Fibroblast of mammary gland (primary cell): ENCODE measurements at places on chromosomes 3 and 15.

DNA sequence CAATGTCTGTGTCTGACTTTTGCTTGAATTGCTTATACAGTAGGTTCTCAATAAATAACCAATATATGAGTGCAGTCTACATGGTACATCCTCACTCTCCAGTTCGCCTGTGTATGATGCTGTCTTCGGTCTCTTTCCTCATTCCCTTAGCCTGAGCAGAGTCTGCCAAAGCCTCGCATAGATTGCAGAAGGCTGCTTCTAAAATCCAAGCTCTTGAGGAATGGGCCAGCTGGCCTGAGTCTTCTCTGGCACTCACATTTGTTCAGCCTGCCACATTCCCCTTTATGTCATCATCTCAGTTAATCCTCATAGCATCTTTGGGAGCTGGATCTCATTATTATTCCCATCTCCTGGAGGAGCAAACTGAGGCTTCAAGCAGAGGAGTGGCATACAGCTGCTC lies 27.2 kb upstream of the ADAMTS7 start:
- DNase-seq: peak; percentile 14

GRCh38 chr15:69666921-69667811 lies 214.5 kb downstream of the RPLP1 start:
- DNase-seq: no peak

- DNase-seq: peak; percentile 92
Measured at GRCh38 chr3:45124352-45124751, 21.8 kb downstream of the CDCP1 start.

GRCh38 chr3:25448750-25449692 lies 21.0 kb downstream of the RARB start:
- peak; percentile 65 for DNase-seq

- no peak for DNase-seq
Measured at GRCh38 chr3:151644020-151644620, 89.6 kb upstream of the AADACL2 start.

DNA sequence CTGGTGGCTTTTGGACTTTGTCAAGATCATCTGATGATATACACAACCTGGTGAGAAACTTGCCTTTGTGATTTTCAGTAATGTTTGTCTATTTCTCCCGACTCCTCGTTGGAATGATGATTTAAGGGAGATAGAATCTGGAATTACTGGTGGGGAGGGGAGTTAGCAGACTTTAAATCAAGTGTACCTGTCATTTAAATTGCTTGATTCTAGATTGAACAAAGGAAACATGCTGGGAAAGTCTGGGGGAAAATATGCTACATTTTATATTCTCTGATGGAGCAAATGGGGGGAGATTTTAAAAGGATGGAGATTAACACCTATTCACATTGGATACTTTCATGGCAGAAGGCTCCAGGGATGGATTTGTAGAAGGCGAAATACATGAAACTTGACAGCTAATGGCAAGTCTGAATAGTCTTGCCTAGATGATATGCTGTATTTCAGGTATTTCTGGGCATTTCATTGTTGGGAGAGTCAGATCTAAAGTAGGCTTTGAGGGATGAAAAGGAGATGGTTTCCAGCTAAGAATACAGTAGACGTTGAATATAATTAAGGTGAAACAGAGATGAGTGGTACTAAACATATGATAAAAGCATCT lies 189.1 kb upstream of the PDZRN3 start:
- no peak for DNase-seq

- DNase-seq: peak; percentile 21
Measured at GRCh38 chr3:176964661-176965060, 232.6 kb downstream of the TBL1XR1 start.

- no peak for DNase-seq
Measured at GRCh38 chr15:69893086-69893485, 204.6 kb downstream of the TLE3 start.

DNA sequence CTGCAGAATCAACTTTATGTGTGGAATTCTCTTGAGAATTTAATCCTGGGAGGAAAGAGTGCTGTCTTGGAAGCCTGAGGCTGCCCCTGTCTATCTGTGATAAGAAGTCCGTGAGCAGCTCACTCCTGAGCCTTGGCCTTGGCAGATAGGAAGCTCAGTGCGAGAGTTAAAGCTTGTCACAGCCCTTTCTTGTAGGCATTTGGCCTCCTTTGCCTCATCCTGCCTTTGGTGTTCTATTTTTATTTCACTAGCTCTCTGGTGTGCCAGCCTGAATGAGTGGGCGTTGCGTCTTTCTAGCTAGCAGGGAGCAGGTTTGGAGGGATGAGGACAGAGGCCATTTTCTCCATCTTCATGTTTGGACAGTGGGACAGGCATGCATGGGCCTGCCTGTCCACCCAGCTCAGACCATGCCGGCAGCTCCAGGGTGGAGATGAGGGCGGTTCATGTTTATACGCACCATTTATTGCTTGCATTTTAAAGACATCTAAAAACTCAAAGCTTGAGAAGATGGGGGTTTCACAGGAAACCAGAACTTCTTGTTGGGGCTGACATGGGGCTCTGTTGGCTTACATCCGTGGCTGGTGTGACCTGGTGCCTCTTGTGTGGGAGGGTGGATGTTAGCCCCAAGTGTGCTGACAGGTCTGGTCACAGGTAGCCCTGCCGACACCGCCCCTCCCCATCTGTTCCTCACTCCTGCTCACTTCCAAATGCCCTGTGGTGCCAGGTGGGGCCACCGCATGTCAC lies 29.8 kb downstream of the IRAK2 start:
- DNase-seq: no peak

DNA sequence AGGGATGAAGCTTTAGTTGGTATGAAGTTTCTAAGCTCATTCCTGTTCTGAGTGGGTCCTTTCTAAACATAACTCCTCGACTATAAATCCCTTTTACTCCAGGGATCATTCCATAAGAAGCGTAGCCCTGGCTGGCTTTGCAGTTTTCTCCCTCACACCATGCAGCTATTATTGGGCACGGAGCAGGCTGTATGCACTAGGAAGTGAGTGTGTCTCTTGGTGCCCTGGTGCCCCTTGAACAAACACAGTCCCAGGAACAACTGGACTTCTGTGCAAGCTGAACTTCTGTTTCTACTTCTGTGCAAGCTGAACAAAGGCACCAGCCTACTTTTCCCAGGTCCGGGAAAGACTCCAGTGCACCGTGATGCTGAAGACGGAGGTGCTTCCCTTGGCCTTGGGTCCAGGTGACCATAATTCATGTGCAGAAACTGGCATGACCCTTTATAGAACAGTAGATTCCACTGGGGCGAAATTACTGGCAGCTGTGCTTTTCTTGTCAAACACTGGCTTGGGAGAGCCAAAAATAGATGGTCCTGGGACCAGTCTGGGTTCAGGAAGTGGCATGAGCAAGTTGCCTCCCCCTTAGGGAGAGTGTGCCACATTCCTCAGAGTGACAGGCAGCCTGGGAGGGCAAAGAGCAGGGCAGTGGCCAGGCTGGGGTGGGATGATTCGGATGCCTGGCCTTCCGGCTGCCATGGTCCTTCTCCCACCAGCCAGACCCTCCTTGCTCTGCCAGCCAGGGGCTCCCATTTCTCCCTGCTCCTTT lies 127.2 kb downstream of the SLCO3A1 start:
- no peak for DNase-seq

- DNase-seq: peak; percentile 85
Measured at GRCh38 chr3:123028233-123028828, 768 bp upstream of the SEMA5B start.

DNA sequence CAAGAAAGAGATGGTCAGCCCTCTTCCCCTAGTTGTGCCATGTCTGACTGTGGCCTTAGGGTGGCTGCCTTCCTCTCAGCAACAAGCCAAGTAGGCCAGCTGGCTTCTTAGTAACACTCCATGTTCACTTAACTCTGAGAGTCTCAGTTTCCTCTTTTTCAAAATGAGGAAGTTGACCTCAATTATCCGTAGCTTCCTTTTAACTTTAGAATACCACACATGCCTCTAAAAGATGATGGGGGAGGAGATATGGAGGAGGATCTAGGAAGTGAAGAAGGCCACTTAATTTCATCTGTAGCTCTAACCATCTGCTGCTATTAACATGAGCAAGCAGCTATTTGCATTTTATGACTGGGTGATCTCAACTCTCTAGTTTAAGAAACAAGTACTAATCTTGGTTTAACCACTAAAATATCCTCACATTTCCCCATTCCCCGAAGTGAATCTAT lies 32.9 kb downstream of the CD200R1L start:
- DNase-seq: peak; percentile 45

GRCh38 chr3:111862415-111862814 lies 3.4 kb downstream of the PHLDB2 start:
- no peak for DNase-seq

GRCh38 chr15:96262097-96262496 lies 68.4 kb upstream of the NR2F2 start:
- no peak for DNase-seq
